Left lobe of liver (tissue), 2 donors: ENCODE measurements at places on chromosomes 7 and 10. TPM values are rescaled to one million over a fixed set of nuclear protein-coding genes. Genes with fewer than 3 reads are reported as not detected.

DNA sequence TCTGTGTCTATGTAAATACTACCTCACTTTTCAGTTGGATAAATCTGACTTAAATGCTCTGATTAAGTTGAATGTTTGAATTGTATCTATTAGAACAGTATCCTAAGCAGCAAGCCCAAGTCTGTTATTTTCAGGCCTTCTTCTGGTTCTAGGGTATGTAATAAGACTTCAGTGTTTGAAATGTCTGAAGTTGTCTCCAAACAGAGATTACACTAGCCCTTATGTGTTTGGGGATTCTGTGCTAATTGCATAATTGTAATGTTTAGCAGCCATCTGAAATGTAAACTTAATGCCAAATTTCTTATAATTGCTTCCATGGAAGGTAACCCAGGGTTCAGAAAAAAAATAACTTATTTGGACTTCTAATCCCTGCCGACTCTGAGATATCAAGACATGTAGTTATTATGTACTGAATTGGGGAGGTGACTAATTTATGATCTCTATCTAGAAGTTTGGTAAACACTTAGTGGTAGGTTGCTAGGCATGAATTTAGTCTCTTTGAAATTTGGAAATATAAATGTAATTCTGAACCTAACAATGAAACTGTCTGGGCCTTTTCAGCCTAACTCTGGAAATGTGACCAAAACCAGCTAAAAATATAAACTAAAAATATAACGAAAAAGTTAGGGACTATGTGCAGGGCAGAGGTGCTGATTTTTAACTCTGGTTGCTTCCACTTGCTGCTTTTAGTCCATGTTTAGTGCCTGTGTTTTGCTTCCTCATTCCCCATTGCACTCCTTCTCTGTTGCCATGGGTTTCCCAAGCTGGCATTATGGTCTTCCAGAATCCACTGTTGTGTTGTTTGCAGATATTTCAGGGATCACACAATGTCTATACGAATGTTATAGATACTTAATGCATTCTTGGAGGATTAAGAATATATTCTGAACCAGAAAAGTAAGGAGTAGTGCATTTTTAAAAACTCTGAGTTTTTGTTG lies 54.8 kb downstream of the MCU start:
- DNase-seq: no peak

- no peak for DNase-seq
Measured at GRCh38 chr7:104327938-104328295, 486 bp upstream of the LHFPL3 start.

- DNase-seq: no peak
Measured at GRCh38 chr10:3693698-3694080, 91.3 kb downstream of the KLF6 start.

Gene LGI1
- total RNA-seq: 0.75 TPM

Gene TMEM270
- not detected for total RNA-seq

DNA sequence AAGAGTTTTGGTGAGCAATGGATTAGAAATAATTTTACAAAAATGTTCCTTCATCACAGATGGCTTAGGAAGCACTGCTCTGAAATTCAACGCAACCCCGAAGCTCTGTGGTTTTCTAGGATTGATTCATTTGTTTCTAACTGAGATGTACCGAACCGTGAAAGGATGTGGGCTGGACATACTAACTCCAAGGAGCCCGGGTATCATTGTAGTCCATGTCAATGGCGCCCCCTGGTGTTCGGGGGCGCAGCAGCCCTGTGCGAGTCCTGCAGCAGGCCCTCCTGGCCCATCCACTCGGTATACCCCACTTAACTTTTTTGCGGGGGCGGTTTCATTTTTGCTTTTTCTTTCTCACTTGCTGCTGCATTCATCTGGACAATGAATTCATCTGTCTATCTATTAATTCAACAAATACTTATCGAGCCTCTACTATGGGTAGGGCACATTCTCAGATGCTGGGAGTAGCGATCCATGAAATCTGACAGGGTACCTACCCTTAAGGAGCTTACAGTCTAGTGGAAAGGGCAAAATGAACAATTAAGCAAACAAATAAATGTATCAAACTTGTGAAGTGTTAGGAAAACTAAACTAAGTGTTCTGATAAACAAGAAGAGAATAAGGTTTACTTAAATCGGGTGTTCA lies 25.2 kb upstream of the ITPRID1 start:
- DNase-seq: peak; percentile 66

Gene NPFFR1
- total RNA-seq: not detected

Gene UBE2H
- total RNA-seq: 33.8 TPM

Gene UCN3
- not detected for total RNA-seq

DNA sequence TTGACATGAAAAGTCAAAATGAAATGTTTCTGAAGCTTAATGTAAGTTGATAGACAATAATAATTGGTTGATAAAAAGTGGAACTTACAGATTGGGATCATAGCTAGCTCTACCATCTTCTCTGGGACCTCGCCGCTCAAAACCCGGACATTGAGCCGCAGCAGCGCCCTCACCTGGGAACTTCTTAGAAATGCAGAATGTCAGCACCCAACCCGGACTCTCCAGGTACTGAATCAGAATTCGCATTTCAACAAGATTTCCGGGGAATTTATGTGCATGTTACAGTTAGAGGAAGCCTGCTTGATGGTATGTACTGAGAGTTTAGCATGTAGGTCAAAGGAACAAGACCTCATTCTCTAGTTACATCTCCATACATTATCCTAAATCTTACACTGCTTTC lies 36.7 kb upstream of the ABLIM1 start:
- DNase-seq: peak; percentile 65

DNA sequence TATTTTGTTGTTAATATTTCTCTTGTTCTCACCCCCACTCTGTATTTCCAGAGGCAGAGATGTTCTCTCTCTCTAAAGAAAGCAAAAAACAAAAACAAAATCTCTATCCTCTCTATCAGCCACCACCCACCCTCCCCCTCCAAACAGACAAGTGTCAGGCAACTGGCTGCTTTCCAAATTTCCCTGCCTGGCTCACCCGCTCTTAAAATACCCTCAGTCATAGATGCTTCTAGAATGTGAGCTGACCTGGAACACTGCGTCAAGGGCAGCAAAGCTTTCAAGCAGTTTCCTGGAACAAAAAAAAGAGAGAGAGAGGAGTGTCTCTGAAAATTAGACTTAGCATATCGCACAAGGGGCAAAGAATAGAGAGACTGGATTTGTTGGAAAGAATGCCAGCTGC lies 341.0 kb upstream of the ZMIZ1 start:
- DNase-seq: peak; percentile 21

Gene GUSB
- 64.2 TPM for total RNA-seq

DNA sequence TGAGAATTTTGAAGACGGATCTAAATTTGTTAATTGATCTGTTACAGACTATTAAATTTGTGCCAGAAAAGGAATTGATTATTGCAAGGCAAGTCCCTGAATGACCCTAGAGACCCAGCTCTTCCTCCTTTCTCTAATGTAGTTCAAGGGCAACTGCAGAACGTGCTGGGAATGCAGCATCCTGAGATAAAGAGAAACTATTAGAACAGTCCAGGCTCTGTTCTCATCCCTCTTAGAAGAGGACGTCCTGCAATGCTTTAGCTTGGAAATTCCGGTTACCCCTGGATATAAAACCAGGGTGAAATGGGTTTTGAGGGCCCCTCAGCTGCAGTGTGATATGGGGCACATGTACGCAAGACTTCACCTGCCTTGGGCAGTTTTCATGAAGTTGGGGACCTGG lies 67.3 kb downstream of the PTN start:
- DNase-seq: no peak

DNA sequence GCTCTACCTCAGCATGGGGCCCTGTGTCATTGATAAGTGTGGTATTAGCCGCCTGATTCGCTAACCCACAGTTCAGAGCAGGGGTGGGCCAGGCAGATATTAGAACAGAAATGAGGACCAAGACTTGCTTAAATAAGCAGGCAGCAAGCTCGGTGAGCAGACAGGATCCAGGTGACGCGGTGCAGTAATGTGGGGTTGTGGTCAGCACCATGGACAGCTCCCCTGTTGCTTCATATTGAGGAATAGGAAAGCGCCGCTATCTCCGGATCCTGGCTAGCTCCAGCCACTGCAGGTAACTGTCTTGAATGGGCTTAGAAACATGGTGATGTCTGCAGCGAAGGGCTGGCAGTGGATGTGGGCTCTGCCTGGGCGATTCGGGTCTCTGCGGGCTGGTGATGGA lies 51.3 kb upstream of the GPR26 start:
- peak; percentile 60 for DNase-seq

DNA sequence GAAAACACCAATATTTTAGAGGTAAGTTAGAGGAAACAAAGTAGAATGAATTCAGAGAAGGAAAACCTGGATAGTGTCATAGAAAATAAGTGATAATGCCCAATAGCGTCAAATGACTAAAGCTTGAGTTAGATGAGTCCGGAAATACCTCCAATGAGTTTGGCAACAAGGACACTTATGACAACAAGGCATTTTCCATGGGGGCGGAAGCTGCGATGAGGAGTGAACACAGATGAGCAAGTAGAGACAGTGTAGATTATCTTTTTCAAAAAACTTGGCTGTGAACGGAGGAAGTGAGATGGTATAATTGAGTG lies 383 bp upstream of the R3HCC1L start:
- DNase-seq: no peak

- no peak for DNase-seq
Measured at GRCh38 chr10:19653931-19654330, 162.3 kb upstream of the PLXDC2 start.

Gene NODAL
- total RNA-seq: not detected

Gene AFAP1L2
- total RNA-seq: 1.3 TPM

DNA sequence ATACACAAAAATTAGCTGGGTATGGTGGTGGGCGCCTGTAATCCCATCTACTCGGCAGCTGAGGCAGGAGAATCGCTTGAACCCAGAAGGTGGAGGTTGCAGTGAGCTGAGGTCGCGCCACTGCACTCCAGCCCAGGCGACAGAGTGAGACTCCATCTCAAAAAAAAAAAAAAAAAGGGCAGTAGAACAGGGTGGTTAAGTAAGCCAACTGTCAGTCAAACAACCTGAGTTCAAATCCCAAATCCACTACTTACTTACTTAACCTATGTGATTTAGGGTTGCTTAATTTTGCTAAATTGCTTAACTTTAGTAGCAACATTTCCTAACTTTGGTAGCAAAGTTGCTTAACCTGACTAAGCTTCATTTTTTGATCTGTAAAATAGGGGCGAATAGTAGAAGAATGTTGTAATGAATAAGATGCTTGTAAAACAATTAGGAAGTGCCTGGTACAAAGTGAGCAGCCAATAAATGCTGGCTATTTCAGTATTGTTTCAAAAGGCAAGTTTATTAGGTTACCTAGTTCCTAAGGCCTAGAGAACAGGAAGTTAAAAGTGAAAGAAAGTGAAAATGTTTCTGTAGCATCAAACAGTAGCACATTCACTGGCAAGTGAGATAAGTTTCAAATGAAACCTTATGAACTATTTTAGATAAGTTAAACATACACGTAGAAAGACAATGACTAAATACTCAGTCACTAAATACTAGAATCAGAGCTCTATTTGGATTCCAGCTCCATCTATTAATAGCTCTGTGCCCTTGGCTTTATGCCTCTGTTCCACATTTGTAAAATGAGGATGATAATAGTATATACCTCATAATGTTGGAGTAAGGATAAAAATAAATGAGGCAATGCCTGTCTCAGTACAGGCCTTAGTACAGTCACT lies 64.3 kb downstream of the HOXA1 start:
- DNase-seq: no peak

Gene ZNF804B
- not detected for total RNA-seq

Gene LHFPL3
- total RNA-seq: not detected

Gene CPED1
- total RNA-seq: 34.6 TPM

Gene FAM25C
- total RNA-seq: not detected

- no peak for DNase-seq
Measured at GRCh38 chr7:129862682-129863081, 90.1 kb downstream of the UBE2H start.

- DNase-seq: no peak
Measured at GRCh38 chr10:3844491-3845025, 59.5 kb upstream of the KLF6 start.

Gene ADRB1
- 0.10 TPM for total RNA-seq

- DNase-seq: no peak
Measured at GRCh38 chr7:82204694-82205093, 238.9 kb downstream of the CACNA2D1 start.

GRCh38 chr7:6380310-6381095 lies 67.3 kb downstream of the DAGLB start:
- DNase-seq: no peak

GRCh38 chr7:80552031-80552694 lies 40.3 kb upstream of the GNAT3 start:
- no peak for DNase-seq

DNA sequence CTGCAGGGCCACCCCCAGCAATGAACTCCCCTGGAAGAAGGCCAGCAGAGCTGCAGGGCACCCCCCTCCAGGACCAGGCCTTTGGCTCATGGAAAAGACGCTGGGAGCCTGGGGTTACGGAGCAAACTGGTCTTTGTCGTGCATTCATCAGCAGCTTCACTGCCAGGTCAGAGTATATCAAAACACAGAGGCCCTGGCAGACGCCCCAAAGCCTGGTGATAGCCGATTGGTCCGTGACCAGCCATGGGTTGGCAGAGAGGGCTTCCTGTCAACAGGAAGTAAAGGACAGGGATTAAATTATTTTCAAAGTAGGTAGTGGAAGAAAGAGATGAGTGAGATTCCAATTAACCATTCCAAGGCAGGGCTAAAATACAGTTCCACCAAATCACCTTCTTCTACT lies 9.0 kb downstream of the PRKAG2 start:
- DNase-seq: peak; percentile 95

DNA sequence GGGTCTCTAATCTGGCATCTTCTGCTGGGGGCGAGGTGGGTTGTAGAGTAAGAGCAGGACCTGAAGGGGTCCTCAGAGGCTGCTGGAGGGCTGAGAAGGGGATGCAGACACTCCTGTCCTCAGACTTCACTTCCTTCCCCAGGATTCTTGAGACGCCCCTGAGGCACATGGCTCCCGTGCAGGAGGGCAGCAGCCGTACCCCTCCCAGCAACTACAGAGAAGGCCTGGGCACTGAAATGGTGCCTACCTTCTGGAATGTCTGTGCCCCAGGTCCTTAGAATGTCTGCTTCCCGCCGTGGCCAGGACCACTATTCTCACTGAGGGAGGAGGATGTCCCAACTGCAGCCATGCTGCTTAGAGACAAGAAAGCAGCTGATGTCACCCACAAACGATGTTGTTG lies 52.0 kb downstream of the VWA2 start:
- DNase-seq: no peak

DNA sequence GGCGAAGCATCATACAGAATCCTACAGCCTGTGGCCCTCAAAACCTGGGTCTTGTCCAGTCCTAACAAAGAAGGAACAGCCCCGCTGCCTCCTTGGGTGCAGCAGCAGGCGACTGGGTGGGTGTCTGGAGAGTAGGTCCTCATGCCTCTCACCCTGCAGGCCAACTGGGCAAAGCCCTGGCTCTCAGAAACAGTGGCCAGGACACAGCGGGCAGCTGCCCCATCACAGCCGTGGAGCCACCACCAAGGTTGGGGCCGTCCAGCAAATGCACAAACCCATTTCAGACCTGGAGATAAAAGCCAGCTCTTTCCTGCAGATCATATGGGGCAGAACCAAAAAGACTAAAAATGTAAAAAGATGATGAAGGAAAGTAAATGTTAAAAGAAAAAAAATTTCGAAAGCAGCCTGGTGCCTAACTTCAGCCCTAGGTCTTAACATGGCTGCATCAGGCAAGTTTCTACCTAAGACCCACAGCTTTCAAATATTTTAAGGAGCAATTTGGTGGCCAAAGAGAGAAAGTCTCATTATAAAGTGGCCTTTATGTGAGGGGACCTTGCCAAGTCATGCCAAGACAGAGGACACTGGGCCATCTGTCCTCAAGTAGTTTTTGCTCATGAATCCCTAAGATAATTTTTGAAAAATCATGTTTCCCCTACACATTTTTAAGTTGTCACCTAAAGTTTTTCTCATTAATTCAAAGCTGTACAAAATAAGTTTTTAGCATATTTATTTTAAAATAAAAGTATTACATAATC lies 142.1 kb downstream of the PAXIP1 start:
- DNase-seq: no peak

GRCh38 chr10:121975295-121976086 lies 474 bp upstream of the NSMCE4A start:
- no peak for DNase-seq
